ENCODE measurements at places on chromosomes 13 and 19.

DNA sequence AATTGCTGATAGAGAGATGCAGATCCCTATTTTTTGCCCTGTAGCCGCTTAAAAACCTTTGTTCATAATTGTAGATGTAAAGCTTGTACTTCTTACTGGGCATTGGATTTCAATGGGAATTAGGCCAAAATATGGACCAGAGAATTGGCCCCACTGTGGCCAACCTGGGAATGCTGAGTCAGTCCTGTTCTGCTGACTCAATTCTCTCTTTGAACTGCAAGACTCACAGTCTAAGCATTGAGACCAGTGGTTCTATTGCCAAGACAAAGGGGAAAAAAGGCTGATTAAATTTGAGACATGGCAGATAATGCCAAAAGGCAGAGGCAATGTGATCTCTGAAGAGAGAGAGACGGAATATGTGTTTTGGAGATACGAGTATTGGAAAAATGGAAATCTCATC, 72.5 kb upstream of the UBL3 start:
- DNase-seq: no peak

GRCh38 chr19:47633996-47634395, 25.1 kb downstream of the BICRA start:
- no peak for DNase-seq

DNA sequence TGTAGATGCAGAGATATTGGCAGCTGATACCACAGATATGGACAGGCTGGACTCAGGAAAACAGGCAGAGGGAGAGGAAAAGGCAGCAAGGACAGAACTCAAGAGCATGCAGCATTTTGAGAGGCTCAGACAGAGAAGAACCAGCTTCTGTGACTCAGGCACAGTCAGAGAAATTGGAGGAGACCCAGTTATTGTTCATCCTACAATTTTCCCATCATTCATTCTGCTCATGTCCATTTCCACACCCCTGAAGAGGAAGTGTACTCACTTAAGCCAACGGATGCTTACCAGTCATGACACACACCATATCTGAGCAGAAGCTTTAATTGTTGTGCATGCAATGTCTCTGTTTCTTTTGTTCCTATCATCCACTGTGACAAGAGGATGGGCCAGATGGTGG, 359.8 kb upstream of the HTR2A start:
- no peak for DNase-seq

- DNase-seq: no peak
Measured at GRCh38 chr13:24115671-24116070, 44.8 kb upstream of the SPATA13 start.

All from T-helper 1 cell (primary cell).